ENCODE measurements at places on chromosomes 5 and 9.

GRCh38 chr5:132086277-132086794, 12.7 kb downstream of the CSF2 start:
- peak; percentile 32 for DNase-seq

DNA sequence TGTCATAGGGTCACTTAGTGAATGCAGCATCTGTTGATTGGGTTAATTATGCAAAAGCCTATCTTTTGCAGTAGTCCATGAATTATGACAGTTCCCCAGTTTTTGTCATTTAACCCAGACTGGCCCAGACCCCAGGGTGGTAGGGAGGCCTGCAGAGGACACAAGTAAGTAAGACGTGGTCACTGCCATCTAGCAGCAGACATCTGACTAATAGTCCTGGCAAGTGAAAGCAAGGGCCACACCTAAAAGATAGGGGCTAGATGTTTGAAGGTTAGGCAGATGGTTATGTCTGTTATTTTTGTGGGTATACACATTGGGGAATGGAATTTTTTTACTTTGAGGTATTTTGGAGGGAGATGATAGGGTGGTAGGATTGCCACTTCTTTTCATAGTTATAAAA, 48.0 kb downstream of the RAB14 start:
- no peak for DNase-seq

GRCh38 chr5:158170060-158170459, 311.1 kb upstream of the CLINT1 start:
- DNase-seq = no peak

DNA sequence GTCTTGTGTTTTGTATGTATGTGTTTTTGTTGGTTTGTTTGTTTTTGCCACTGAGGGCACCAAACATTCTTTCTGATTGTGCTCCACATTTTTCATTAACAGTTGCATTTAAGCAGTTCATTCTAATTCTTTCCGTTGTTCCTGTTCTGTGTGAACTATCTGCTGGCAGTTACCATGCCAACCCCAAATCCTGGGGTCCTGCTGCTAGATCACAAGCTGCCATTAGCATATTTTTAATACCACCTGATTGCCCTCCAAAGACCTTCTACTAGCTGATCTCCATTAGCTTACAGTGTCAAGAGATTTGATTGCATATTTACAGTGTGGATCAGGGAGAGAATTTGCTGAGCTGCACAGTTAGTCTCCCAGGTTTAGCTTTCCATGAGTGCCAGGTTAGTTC, 40.6 kb upstream of the STARD4 start:
- DNase-seq = no peak

- no peak for DNase-seq
These were observed 19.6 kb downstream of the CRB2 start for GRCh38 chr9:123375469-123376132.

- no peak for DNase-seq
These were observed 87.4 kb upstream of the CDH10 start for GRCh38 chr5:24732184-24732583.

GRCh38 chr5:68727931-68728330, 365.9 kb upstream of the SLC30A5 start:
- no peak for DNase-seq

DNA sequence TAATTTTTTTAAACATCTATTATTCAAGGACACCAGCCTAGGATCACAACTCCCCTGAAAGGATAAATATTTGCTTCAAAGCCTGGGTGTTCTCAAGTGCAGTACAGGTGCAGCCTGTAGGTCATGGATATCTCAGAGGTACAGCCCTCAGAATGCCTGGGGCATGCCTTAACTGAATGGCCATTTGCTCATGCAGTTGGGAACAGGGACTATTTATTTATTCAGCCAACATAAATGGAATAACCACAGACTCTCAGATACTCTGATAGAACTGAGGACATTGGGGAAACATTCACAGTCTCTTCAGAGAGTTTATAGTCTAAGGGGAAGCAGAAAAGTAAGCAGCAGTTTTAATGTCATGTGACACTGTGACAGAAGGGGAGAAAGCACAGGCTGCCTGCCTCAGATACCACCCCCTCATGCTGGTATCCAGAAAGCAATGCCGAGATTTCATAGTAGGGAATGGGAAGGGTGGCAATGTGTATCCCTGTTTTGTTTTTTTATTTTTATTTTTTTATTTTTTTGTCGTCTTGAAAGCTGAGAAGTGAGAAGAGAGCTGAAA, 112.6 kb downstream of the MACIR start:
- DNase-seq = no peak

GRCh38 chr5:54313311-54314270, 3.2 kb upstream of the ARL15 start:
- DNase-seq = no peak

DNA sequence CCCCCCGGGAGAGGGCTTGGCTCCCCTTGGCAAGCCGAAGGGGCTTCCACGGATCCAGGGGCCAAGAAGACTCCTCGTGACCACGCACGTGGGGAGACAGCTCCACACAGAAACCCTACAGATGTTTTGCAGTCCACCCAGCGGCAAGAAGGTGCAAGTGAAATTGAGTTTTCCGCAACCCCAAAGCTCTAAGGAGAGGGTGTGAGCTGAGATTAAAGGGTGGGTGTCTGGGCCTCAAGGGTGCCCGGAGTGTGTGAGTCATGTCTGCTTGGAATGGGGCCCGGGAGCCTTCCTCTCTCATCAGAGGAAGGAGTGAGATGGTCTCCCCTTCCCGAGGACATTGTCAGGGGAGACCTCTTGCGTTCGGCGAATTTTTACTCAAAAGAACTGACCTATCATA, 79.1 kb downstream of the OLFM1 start:
- DNase-seq = no peak

GRCh38 chr5:32090026-32090754, 83.9 kb downstream of the GOLPH3 start:
- DNase-seq = no peak

GRCh38 chr5:134370871-134371833, at the start of gene UBE2B:
UBE2B (plus strand) TSS chr5:134371569; CDS start chr5:134371596, 27 bp downstream.
- peak; percentile 99 for DNase-seq

DNA sequence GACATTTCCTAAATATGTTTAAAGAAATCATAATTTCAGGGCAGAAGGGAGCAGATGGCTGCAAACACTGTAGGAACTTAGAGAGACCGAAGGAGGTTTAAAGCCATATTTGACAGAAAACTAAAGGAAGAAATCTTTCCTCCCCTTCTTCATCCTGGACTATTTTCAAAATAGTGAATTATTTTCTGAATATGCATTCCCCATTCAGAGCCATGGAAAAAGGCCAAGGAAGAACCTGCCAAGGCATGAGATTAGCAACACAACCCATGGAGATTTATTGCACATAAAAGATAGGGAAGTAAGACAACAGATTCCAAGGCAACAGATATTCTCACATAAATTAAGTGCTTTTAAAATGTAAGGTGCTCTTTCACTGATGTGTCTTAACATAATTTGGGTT, 233.3 kb upstream of the ADAMTS16 start:
- DNase-seq = no peak

GRCh38 chr5:95701074-95701473, 18.3 kb upstream of the SPATA9 start:
- DNase-seq = no peak

GRCh38 chr5:112878760-112879159, 17.7 kb downstream of the SRP19 start:
- no peak for DNase-seq

- DNase-seq = no peak
These were observed 415.3 kb downstream of the CETN3 start for GRCh38 chr5:89994266-89994665.

DNA sequence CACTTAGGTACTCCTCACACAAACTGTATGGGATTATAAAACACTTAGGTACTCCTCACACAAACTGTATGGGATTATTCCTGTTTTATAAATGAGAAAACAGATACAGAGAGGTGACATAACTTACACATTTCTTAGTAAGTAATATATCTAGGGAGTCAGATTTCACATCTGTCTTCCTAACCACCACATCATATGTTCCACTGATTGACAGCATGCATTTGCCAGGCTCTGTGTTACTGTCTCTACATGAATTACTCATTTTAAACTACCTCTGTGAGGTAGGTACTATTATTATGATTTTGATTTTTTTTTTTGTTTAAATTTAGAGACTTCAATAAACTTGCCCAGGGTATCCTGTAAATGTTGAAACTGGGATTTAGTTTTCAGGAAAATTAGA, 232.7 kb downstream of the CCDC171 start:
- DNase-seq = no peak

DNA sequence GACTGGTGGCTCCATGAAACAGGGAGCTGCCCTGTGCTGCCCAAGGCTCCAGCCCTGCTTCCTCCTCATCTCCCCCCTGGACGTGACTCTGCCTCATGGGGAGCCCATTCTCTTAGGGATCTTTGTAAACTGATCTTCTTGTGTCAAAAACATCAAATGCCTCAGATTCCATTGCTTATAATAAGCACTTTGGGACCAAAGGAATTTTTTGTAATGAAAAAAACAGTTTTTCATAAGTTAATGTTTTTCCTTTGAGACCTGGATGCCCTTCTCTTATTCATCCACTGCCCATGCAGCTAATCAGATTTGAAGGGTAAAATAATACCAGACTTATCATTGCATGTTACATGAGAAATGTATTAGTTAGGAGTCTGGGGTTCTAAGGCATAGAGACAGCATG, 41.7 kb downstream of the PALM2AKAP2 start:
- DNase-seq = no peak

- DNase-seq = no peak
These were observed 53.2 kb downstream of the SPIN1 start for GRCh38 chr9:88441301-88442007.

GRCh38 chr5:4374866-4375265, 765.3 kb upstream of the ADAMTS16 start:
- no peak for DNase-seq

- no peak for DNase-seq
These were observed 46.3 kb downstream of the SLC36A1 start for GRCh38 chr5:151493665-151494064.

GRCh38 chr5:58410441-58410840, 49.4 kb downstream of the PLK2 start:
- DNase-seq = no peak

- DNase-seq = no peak
These were observed 31.4 kb downstream of the SLC12A7 start for GRCh38 chr5:1080432-1080831.

DNA sequence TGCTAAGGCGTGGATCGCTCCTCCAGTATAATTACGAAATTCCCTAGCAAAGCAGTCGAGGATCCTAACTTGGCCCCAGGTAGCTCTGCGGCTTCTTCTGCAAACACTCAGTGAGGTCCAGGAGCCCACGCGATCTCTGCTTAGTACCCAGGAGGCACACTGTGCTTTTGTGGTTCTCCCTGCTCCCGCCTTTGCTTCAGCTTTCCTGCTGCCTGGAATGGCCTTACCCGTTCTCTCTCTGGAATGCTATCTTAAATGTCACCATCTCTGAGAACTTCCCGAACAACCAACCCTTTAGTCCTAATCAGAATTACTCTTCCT, 639 bp downstream of the INVS start:
- DNase-seq = no peak

- DNase-seq = no peak
These were observed 163.4 kb downstream of the RGS3 start for GRCh38 chr9:113626735-113627495.

DNA sequence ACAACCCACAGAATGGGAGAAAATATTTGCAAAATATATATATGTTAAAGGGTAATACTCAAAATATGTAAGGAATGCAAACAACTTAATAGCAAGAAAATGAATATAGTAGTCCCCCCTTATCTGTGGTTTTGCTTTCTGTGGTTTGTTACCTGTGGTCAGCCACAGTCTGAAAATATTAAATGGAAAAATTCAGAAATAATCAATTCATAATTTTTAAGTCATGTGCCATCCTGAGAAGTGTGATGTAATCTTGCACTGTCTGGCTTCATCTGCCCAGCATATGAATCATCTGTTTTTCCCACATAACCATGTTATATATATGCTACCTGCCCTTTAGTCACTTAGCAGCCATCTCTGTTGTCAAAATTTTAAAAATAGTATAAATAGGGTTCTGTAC, 11.7 kb downstream of the CER1 start:
- DNase-seq = no peak

DNA sequence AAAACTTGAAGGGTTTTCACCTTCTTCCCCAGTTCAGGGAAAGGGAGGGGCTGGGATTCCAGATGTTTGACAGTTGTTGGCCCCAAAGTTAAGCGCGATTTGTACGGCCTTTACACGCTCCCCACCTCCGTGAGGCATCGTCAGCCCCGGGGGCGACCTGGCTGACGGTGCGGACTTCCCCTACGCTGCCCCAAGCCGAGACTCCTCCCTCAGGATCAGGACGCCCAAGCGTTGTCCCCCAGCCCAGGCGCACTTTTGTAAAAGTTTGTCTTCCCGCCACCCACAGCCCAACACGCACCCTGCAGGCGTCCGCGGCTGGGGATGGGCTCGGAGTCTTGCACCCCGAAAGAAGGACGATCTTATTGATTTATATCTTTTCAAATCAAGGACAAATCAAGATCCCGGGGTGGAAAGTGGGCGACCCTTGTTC, 713 bp downstream of the MOB3B start:
- DNase-seq = no peak

GRCh38 chr5:174307656-174308271, 262.3 kb downstream of the NSG2 start:
- DNase-seq = no peak
